ENCODE measurements at places on chromosomes 7 and 10. TPM values are rescaled to one million over a fixed set of nuclear protein-coding genes. Genes with fewer than 3 reads are reported as not detected.

Gene SEMA3D
- 0.25 TPM for total RNA-seq

Gene THSD7A
- 1.6 TPM for total RNA-seq

Gene CDHR3
- total RNA-seq, result 7.7 TPM

Gene RBM20
- total RNA-seq, result 0.33 TPM

Gene CALHM2
- 3.6 TPM for total RNA-seq

Gene SAMD9L
- total RNA-seq, result 1.1 TPM

Gene ANTXRL
- not detected for total RNA-seq

Gene AKR1C4
- total RNA-seq, result 292 TPM

DNA sequence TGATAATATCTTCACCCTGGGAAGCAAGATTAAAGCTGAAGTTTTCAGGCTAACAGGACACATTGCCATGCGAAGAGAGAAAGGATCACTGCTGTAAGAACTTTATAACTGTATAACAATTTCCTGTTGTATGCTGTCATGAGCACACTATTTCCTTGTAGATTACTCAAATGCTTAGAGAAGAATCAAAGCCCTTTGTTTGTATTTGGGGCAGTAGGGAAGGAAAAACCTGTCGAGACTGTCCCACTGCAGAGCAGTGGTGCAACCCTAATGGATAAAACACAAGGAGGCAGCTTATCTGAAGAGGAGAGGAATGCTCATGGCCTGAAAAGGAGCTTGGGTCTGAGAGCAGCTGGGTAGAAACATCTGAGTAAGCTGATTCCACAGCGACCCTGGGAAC is 327.7 kb upstream of the NPSR1 start:
- DNase-seq, result no peak

DNA sequence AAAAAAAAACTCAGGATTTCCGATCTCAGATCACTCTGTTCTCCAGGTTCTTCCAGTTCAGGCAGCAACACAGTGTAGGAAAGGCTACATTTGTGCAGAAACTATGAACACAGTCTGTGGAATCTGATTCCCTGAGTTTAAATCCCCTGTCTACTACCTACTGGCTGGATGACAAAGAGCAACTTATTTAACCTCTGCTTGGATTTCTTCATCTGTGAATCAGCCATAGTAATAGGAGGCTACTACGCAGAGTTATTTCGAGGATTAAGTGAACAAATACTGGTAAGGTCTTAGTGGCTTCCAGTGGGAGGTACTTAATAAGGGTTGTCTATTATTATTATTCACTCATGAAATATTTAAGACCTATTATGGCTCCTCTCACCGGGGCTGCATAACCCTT is 44.3 kb upstream of the PDCD4 start:
- no peak for DNase-seq

DNA sequence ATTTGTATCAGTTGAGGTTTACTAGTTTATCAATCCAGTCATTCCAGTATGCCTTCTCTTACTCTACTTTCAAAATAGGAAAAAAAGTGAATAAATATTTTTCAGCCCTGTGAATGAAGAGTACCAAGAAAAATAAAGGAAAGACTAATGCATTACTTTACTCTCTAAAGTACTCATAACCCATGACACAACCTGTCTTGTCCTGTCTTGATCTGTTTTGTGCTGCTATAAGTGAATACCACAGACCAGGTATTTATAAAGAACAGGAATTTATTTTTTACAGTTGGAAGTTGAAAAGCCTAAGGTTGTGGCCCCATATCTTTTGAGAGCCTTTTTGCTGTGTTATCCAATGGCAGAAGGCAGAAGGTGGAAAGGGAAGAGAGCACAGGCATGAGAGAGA is 194.6 kb upstream of the DKK1 start:
- no peak for DNase-seq

GRCh38 chr10:36500266-36500665 is 625.1 kb upstream of the ANKRD30A start:
- DNase-seq, result no peak

- DNase-seq, result no peak
Observed at GRCh38 chr10:128064970-128065580, 61.1 kb downstream of the MKI67 start.

GRCh38 chr7:41873741-41874140 is 170.9 kb upstream of the INHBA start:
- no peak for DNase-seq

- DNase-seq, result no peak
Observed at GRCh38 chr10:120978589-120979252, 127.6 kb downstream of the WDR11 start.

DNA sequence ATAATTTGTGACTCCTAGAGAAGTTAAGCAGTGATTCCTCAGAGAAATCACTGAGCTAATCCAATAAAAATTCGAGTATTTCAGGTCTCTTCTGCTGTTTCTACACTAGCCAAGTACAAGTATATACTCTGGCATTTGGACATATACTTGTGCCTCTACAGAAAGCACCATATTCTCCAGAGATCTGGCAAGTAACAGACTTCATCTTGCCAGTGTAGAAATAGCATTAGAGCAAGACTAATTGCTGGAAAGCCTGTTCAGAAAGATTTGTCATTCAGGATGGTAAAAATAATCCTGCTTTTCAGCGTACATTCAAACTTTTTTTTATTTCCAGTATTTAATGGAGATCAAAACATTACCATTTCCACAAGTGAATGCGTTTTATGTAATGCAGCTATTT is 410.8 kb upstream of the ETV1 start:
- DNase-seq, result no peak

DNA sequence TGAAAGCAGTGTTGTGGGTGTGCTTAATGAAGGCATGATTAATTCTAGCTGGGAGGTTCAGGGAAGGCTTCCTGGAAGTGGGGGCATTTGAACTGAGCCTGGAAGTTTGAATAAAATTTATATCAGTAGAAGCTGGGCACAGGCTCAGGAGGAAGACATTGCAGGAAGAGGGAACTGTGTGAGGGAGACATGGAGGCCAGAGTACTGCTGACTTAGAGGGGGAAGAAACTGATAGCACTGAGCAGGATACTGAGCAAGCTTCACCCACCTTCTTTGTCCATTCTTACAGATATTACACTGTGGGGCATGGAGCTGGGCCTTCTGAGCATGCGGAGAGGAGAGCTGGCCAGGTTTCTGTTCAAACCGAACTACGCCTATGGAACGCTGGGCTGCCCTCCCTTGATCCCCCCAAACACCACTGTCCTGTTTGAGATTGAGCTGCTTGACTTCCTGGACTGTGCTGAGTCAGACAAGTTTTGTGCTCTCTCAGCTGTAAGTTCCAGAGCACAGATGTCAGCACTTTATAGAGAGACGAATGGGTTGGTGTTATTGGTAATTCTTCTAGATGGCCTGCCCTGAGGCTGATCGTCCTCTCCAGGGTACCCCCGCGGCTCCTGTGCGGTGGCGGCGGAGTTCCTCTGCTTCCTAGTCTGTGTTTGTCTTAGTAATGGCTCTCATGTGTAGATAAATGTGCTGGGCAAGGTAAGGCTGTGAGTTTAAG is 2.1 kb downstream of the FKBP6 start:
- DNase-seq, result no peak

GRCh38 chr7:127387974-127388373 is 4.5 kb downstream of the ZNF800 start:
- DNase-seq, result no peak

DNA sequence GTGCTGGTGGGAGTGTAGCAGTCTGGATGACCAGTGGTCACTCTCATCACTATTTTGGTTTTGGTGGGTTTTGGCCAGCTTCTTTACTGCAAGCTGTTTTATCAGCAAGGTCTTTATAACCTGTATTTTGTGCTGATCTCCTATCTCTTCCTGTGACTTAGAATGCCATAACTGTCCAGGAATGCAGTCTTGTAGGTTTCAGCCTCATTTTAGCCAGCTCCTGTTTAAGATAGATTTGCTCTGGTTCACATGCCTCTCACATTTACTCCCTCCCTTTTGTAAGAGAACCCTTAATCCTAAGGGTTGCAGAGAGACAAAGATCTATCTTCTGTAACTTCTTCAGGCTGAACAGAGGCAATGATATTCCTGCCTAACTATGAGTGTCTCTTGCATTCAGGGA is 51.2 kb upstream of the INHBA start:
- no peak for DNase-seq

GRCh38 chr10:52514481-52514880 is 200.4 kb downstream of the DKK1 start:
- no peak for DNase-seq

DNA sequence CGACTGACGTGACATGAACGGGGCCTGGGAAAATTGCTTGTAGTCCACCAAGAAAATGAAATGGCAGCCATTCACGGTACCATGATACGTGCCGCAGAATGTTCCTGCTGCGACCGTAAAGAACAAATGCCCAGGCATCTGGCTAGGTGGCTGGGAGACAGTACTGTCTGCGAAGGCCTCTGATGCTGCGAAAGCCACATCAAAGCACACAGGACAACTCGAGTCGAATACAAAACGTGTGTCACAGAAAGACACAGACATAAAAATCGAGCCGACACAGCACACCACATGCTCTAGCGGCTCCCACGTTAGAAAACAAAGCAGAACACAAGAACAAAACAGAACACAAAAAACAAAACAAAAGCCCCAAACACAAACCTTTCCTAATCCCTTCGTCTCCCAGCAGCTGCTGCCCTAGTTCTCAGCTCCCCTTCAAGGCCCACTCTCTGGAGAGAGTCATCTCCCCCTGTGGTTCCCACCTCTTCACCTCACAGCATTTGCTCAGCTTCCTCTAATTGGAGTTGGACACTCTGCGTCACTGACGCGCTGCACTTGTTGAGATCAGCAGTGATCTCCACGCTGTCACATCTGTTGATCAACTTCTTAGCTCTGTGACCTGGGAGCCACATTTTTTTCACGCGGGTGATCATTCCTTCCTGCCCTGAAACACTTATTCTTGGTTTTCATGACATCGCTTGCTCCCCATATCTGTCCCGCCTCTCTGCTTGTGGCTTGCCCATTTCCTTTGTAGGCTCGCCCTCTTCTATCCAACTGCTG is 112.2 kb downstream of the CLEC2L start:
- no peak for DNase-seq

DNA sequence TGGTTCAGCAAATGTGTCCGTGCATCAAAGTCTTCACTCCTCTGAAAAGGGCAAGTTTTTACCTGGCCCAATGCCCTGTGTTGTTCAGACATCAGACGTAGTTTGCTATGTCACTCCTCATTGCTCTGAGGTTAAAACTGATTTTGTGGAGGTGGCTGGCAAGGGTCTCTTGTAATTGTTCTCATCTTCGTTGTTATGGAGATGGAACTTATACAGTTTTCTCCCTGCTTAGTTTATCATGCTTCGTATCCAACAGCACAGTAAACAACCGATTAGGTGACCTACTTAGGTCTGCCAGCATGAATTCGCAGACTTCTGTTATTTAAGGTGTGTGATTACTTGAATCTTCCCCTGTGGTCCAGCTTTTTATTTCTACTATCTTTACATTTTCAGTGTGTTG is 274.1 kb upstream of the SMIM30 start:
- no peak for DNase-seq

DNA sequence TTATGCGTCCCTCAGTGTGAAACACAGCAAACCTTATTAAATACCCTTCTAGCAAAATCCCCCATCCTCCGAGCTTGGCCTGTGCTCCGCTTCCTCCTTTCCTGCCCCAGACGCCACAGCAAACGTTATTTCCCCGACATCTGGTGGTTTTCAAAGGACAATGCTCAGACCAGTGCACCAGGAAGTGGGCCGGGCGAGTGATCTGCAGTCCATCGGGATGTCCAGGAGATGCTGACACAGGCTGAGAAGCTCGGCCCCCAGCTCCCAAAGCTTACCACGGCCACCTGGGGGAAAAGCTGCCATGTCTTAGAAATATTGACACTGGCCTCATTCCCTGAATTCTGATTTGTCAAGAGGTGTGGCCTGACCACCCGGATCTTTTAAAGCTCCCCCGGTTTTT is 129.5 kb downstream of the PTPRN2 start:
- no peak for DNase-seq

DNA sequence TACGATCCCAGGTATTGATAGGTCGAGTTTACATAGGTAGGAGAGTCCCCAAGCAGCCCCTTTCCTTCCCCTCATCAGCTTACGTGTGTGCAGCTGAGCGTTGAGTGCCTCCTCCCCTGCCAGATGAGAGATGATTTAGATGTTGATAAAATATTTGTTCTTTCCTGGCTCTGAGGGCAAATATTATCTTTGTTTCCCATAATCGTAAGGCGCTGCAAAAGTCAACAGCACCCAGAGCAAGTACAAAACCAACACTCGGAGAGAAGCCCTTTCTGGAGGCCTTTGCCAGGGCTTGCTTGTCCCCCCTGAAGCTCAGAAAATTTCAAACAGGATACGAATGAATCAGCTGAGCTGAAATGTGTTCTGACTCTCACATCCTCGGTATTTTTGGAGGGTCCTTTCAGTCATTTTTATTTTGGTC is 683.2 kb downstream of the LRMDA start:
- DNase-seq, result no peak

- no peak for DNase-seq
Observed at GRCh38 chr10:55203319-55203718, 402.3 kb upstream of the PCDH15 start.

GRCh38 chr7:40859076-40859475 is 724.3 kb downstream of the SUGCT start:
- no peak for DNase-seq

- DNase-seq, result no peak
Observed at GRCh38 chr10:43361547-43362190, 9.8 kb upstream of the FXYD4 start.

GRCh38 chr7:41869997-41870396 is 167.1 kb upstream of the INHBA start:
- DNase-seq, result no peak

DNA sequence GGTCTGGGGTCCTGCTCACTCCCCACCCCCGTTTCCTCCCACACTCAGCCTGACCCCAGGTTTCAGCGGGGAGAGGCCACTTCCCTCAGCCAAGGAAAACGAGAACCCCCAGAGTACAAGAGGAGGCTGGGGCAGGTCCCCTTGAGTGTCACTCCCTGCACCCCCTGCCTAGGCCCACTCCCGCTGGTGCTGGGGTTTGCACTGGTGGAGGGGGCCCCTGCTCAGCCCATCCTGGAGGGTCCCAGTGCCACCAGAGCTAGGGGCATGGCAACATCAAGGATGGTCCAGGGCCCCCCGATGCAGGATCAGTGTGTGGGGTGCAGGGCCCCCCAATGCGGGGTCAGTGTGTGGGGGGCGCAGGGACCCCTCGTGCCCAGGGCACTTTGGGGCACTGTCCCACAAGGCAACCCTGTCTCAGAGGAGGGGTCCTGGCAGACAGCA is 70.5 kb upstream of the KCTD7 start:
- no peak for DNase-seq

DNA sequence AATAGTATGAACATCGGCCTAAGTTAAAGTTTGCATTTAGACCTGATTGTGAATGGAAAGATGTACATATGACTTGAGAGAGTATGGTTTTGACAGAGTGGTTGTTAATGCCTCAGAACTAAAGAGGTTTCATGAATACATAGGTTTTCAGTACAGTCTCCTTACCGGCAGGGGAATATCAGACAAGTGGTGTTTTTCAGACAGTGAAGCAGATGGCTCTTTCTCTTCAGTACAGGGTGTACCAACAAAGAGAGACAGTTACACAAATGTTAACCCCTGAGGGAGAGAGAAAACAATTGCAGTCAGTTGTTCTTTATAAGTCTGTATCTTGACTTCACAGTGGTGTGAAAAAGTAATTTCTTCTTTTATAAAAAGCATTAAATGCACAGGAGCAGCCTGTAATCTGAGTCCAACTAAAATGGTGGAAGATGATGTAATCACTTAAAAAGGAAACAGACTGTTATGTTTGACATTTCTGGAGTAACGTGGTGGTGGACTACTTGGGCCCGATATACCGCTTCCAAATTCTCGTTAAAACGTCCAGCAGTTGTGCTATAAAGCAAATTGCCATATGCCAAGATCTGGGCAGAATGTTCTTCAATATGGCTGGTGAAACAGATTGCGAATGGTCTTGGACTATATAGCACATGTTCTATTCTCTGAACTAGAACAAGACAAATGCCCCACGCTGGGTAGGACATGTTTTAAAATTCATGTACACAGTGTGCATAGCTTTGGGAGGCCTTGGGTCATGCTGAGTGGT is 69.2 kb downstream of the SDK1 start:
- DNase-seq, result no peak
